ENCODE measurements at places on chromosomes 2 and 18.

GRCh38 chr2:240886023-240886565 lies 9.9 kb downstream of the MAB21L4 start:
- peak; percentile 63 for DNase-seq

GRCh38 chr2:158357699-158358098 lies 98.9 kb downstream of the CCDC148 start:
- no peak for DNase-seq

GRCh38 chr2:211367711-211368110 lies 811.3 kb downstream of the CPS1 start:
- no peak for DNase-seq

DNA sequence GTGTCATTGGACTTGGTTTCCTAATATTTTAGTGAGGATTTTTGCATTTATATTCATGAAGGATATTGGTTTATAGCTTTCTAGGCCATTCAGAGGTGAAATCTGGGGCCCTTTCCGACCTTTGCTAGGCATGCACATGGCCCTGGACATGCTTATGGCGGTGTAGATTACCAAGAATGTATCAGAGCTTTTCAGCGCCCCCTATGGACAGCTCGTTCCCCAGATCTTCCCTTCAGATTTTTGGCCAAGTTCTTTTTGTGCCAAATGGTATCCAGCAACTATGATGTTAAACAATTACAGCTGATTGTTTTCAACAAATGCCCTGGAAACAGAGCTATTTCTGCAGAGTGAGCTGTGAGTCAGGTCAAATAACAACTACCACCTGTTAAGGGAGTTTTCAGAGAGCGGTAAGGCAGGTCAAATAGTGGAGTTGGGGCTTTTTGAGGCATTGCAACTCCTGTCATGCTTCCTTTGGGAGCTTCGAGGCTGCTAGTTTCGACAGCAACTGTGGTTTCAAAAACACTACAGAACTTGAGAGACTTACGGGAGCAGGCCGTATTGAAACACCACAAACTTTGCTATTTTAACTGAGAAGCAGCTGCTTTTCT lies 188.3 kb downstream of the ZNF516 start:
- peak; percentile 3 for DNase-seq

DNA sequence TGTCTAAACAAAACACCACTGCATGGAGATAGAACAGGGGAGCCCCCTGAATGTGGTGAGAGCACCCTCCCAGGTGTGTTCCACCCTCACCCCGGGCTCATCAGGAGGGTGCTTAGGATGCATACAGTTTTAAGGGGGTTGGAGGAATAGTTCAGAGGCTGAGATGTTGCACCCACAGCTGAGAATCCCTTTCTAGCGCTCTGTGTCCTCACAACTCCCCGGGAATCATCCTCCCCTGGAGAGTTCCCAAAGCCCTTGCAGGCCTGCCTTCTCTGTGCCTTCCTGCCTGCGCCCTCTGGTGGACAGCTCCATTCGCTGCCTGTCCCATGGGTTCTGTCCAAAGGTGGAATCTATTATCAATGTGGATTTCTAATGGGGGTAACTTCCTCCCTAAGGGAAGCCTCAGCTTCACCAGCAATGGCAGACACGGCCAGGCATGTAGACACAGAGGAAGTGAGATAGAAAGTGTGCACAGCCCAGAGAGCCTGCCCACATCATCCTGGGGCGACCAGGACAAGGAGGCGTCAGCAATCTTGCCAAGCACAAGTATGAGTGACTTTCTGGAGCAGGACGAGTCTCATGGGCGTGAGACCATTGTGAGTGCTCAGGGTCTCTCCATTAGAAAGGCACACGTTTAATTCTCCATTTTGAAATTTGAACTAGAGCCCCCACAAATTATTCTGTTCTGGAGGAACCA lies 1.2 kb upstream of the UGT1A5 start:
- DNase-seq, result peak; percentile 88

DNA sequence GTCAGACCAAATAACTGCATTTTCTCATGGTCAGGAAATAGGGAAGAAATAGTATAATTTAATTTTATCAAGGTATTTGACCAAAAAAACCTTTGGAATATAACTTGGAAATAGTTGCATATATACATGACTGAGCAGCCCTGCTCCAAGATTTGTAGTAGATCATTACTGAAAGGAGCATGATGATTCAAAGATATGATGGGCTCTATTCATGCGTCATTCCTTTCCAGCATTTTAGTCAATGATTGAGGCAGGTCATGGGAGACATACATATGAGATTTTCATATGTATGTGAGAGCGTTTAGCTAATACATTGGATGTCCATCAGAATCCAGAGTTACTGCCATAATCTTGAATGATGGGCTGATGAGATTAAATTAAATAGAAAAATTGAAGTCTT lies 74.5 kb downstream of the CAB39 start:
- no peak for DNase-seq
